Activated T-cell treated with anti-CD3 and anti-CD28 coated beads, Interleukin-2, amount 50 U/mL, for 72 hours (primary cell): ENCODE measurements at places on chromosomes 6 and 20.

GRCh38 chr6:167703781-167704180 is 122.9 kb upstream of the AFDN start:
- DNase-seq, result no peak

DNA sequence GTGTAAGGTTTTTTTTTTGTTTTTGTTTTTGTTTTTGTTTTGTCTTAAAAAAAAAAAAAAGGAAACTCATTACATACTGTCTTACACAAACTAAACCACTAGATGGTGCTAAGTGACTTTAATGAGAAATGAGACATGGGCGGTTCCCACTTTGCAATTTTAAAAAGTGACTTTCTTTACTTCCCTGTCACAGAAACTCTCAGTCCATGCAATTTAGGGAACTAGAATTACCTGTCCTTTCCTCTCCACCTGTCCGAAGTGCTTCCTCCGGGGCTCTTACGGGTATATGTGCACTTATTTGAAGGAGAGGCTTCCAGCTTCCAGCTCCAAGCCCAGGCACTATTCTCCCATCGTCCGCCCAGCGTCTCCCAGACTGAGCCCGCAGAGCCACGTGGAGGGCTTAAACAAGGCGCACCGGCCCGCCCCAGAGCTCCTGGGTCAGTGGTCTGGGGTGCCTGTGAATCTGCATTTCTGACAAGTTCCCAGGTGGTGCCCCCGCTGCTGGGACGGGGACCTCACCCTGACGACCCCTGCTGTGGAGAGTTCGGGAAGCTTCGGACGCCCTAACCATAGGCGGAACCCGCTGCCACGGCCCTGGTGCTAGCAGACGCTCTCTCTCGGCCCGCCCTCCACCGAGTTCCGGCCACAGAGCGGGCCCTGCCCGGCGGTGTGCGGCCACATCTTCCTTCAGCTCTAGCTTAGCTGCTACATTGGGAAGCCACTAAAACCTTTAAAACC is 26.1 kb downstream of the BFSP1 start:
- peak; percentile 67 for DNase-seq

DNA sequence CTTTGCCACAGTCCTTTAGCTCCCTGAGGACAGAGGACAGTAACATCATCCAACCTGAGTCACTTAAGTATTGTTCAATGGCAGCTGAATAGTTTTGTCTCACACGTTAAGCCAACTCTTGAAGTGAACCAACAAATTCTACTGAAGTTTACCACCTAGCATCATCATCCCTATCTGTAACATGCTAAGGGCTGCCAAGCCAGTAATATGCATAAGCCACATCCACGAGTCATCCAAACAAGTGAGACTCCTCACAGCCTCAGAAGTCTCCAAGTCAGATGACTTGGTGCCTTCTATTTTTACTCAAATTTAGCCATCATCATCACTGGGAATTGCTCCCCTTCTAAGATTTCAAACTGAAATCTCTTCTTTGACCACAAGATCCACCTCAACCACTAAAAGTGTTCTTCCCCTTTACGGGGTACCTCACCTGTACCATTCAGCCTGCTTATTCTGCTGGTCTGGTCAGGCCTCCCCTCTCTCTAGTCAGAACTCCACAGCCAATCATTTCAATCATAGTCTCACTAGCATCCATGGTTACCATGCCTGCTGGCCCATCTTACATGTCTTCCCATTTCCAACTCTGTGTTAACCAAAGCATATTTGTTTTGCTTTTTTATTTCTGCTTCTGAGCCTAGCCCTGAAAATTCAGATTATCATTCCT is 73.7 kb downstream of the DTNBP1 start:
- DNase-seq, result peak; percentile 61

GRCh38 chr6:157068691-157069324 is 254.5 kb downstream of the TMEM242 start:
- DNase-seq, result no peak

DNA sequence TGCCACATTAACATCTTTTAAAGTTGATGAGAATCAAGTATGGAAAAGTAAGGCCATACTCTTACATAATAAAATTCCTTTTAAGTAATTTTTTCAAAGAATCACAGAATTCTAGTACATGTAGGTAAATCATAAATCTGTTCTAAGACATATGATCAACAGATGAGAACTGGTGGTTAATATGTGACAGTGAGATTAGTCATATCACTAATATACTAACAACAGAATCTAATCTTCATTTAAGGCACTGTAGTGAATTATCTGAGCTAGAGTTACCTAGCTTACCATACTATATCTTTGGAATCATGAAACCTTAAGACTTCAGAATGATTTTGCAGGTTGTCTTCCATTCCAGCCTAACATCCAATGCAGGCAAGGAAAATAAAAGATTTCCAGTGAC is 11.6 kb downstream of the PLN start:
- no peak for DNase-seq

DNA sequence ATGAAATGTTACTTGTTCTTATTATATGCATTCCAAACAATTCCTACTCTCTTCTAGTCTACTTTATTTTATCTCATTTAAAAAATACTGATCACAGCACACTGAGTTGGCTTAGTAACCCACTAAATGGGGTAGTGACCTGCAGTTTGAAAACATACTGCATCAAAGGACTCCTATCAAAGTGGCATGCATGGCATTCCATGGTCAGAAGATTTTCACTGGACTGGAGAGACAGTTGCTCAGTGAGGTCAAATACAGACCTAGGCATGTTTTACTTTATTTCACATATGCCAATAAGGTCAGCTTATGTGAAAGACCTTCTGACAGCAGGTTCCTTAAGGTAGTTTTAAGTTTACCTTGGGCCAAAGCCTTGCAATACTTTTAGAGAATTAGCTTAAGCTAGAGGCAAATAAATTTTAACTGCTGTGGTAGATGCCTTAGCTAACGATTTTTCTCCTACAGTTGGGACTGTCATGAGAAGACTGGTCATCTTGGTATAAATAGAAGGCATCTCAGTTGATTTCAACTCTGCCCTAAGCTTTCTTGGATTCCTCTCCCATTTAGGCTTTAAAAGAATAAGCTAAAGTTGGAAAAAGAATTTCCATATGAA is 35.1 kb downstream of the TPD52L1 start:
- no peak for DNase-seq

DNA sequence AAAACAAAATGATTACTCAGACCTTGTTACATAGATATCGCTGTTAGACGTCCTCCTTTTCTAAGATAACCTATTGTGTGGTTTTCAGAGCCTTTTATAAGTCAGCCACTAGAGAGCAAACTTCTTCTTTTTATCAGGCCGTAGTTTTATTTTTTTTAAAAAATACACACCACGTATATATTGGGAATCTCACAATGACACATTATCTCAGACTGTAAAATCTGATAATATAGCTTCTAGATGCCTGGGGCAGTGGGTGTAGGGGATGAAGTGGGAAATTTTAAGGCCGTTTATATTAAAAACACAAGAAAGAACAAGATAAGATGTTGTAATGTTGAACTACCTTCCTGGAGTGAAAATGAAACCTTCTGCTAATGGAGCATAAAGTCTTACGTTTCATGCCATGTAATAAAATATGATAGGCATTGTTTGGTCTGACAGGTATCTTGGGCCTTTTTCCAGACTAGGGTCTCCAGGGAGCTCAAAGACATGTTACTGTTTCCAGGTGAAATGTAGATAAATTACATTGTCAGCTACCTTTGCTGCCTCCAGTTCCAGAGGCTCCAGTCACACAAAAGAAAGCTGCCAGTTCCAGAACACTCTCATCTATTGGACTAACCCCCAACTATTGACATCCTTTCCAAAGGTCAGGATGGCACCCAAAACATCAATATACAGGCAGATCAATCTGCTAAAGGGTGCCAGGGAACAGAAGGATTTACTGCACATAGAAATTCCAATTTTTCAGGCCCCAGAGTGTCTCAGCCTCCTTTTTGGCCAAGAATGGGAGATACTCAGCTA is 130.2 kb upstream of the AKIRIN2 start:
- no peak for DNase-seq

DNA sequence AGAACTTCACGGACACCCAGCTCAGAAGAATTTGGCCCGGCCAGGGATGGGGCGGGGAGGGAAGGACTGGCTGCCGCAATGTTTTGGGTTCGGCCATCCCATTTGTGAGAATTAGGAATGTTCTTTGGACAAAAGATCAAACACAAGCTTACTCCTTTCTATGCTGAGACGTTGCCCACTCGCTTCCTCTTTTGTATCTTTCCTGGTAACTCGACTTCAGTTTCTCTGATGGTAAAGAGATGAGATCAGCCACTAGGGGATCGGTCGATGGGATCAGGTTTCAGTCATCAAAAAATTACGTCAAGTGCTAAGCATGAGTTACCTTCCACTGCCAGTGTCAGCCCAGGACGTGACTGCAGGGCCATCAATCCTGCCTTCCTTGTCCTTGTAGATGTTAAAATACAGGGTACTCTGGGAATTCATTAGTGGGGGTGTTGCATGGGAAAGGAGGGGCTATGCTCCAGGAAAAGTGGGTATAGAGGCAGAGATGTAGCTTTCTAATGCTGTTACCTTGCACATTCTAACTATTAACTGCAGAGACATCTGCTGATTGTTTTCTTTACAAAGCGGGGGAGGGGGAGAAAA is 190.2 kb downstream of the TSHZ2 start:
- peak; percentile 11 for DNase-seq

GRCh38 chr6:37502703-37503291 is 3.1 kb upstream of the CCDC167 start:
- peak; percentile 48 for DNase-seq
